ENCODE measurements at places on chromosomes 6 and 20. TPM values are rescaled to one million over a fixed set of nuclear protein-coding genes. Genes with fewer than 3 reads are reported as not detected.
A peak's percentile ranks its signal among the peaks of the same experiment; 100 is the strongest.

The PCSK2 gene
- not detected for total RNA-seq

The PRDM13 gene
- not detected for total RNA-seq

DNA sequence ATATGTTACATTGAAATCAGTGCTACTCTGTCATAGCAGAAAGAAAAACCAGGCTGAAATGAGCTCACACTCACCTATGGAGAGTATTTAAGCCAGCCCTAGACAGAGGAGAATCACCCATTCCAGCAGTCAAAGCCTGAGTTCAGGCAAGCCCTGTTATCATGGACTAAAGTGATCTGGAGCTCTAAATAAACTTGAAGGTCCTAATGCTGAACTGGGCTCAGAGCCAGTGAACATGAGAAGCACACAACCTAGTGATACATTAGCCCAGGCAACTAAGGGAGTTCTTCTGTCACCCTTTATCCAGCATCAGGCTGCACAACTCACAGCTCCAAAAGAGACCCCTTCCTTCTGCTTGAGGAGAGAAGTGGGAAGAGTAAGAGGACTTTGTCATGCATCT, 425.0 kb downstream of the COL12A1 start:
- DNase-seq: peak; percentile 45

The CALHM4 gene
- 0.39 TPM for total RNA-seq

DNA sequence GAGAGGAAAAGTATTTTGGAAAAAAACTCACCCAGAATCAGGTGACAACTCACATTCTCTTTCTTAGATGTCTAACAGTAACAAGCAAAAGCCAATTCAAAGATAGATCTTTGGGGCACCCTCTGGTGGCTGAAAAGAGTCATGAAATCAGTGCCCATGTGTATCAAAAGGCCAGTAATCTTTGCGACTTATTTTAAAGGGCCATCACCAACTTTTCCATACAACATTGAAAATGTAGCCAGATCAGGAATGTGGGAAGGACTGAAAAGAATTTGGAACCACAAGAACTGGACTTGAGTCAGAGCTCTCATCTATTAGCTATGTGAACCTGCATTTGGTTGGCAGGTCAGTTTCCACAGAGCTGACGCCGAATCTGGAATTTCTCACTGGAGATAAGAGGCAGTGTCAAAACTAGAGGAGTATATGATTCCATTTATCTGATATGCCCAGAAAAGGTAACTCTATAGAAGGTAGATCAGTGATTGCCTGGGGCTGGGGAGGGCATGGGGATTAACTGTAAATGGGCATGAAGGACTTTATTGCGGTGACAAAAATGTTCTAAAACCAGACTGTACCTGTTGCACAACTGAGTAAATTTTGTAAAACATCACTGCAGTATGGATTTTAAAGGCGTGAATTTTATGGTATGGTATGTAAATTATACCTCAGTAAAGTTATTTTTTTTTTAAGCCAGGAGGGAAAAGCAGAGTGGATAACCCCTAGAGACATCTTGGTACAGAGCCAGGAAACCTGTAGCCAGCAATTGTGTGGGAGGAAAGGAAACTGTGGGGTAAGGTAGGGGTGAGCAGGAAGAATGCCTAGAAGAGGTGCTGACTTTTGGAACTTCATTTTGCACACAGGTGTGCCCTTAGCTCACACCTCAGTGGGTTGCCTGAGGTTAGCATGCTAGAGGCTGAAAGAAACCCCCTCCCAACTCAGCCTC, 117.1 kb upstream of the ASF1A start:
- DNase-seq: peak; percentile 41

The KCNG1 gene
- total RNA-seq: 11.3 TPM

GRCh38 chr6:144878577-144878976, 593.4 kb downstream of the UTRN start:
- no peak for DNase-seq

GRCh38 chr20:59628171-59628570, 23.8 kb downstream of the PHACTR3 start:
- no peak for DNase-seq

The PTK6 gene
- not detected for total RNA-seq

DNA sequence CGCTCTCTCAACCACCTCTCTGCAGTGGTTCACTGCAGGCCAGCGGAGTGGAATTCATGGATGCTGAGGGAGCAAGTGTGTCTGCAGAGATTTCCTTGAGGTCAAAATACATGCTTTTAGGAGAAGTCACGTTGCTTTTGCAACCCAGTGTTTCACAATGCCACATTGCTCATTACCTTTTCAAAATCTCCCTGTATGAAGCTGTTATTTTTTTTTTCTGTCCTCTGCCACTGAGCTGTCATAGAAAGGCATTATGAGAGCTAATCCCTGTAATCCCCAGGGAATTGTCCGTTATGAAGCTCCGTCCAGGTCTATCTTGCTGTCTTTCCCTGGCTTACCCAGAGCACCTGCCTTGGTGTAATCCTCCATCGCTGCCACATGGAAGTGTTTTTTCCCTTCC, 60.5 kb upstream of the SLC22A23 start:
- DNase-seq: peak; percentile 63

DNA sequence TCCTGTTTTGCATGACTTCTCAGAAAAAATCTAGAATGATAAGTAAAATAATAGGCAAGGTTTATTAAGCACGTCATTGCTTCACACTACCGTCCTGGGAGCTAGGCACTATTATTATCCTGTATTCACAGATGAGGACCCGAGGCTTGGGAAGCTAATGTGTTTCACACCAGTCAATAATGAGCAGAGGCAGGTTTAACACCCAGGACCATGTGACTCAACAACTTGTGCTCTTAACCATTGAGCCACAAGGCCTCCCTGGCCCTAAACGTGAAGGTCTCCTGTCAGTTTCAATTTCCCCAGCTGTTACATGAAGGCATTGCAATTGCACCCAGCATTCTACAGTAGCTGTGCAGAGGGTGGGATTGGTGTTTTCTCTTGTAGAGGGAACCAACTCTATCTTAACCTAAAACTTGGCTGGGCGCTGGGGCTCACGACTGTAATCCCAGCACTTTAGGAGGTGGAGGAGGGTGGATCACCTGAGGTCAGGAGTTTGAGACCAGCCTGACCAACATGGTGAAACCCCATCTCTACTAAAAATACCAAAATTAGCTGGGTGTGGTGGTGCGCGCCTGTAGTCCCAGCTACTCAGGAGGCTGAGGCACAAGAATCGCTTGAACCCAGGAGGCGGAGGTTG, 191.2 kb downstream of the BCAS1 start:
- no peak for DNase-seq

The MOCS3 gene
- total RNA-seq: 6.4 TPM

DNA sequence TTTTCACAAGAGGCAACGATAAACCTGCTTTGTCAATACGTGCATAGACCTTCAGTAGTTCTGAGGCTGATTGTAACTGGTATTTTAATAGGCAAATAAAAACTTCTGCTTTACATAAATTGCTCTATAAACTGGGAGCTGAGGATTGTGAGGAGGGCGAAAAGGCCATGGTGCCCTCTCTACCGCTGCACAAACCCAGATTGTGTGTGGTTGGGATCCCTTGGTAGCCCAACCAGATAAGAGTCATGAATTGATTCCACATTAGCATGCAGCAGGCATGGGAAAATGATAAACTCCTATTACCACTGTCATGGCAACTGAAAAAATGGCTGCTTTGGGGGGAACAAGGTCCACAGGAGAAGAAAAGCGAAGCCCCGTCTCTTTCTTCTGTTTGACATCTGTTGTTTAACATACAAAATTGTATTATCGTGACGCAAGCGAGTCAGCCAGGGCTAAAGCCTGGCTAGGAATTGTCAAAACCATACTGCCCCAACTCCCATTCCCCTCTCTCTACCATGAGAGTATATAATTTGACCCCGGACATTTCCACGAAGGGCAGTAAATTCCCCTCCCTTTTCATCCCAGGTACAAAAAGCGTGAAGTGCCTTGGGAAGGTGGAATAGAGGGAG, 157.8 kb upstream of the SALL4 start:
- no peak for DNase-seq

- no peak for DNase-seq
These were observed 816.7 kb upstream of the FLRT3 start for GRCh38 chr20:15154070-15154469.

DNA sequence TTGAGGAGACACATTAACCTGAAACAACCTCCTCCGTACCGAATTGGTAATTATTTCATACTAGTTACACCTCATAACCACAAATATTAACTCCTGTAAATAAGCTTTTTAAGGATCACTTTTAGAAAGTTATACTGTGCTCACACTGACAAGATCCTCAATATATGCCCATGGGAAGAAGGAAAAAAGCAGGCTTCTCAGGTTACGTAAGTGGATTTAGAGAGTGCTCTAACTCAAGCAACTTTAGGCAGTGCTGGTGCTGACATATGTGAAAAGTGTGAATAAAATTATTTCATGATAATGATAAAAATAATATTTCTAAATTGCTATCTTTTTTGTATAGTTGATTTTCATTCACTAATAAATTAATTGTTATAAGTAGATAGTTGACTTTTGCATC, 76.1 kb downstream of the PRKN start:
- no peak for DNase-seq

- no peak for DNase-seq
These were observed 40.0 kb upstream of the GATA5 start for GRCh38 chr20:62515826-62516225.
